Esophagus squamous epithelium (tissue), 5 donors: ENCODE measurements at places on chromosomes 2 and 18. TPM values are rescaled to one million over a fixed set of nuclear protein-coding genes. Genes with fewer than 3 reads are reported as not detected.

DNA sequence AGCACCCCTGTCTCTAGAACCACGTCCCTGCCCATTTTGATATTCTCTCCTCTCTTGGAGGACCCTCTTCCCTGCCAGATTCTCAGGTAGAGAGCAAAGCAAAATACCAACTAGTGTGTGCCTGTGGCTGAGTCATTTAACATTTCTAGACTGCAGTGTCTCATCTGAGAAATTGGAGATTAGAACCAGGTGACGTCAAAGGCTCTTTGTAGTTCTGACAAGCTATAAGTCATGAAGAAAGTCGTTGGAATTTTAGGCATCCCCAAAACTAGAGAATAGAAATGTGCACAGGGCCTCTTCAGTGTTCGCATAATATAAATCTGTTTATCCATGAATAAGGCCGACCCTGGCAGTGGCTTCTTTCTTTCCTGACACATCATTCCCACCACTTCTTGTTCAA, 74.4 kb upstream of the TANC1 start:
- no peak for DNase-seq

Gene SNX17
- 65.4 TPM for total RNA-seq

DNA sequence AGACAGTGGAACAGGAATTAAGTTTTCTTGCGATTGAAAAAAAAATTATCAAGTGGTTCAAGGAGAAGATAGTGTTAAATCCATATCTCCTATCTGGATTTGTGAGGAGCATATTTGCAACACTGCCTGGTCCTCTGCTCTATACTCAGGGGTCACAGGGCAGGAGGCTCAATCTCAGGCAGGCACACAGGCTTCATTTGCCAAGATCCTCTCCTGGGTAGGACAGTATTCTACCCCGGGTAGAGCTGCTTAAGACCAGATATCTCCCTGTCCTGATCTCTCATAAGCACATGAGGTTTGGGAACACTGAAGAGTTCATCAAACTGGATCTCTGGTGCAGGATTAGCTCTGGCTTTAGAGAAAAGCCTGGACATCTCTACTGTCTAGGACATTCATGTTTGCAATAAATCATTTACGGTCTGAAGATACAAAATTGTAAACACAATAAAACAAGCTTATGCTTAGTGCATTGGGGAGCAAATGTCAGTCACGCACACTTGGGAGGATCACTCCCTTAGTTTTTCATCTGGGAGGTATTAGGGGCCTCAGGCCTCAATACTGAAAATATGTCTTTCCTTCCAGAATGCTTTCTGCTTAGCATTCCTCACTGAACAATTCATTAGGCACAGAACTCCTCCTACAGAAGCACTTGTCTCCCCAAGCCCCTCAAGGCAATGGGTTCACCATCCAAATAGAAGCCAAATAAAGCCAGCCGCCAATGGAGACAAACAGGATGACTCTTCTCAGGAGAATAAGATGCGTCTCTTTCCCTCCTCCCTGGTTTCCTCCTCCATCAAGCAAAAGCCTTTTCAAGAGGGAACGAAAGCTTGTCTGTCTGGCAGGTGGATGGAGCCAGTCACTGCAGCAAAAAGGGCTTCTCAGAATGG, 34.1 kb upstream of the LCLAT1 start:
- no peak for DNase-seq

DNA sequence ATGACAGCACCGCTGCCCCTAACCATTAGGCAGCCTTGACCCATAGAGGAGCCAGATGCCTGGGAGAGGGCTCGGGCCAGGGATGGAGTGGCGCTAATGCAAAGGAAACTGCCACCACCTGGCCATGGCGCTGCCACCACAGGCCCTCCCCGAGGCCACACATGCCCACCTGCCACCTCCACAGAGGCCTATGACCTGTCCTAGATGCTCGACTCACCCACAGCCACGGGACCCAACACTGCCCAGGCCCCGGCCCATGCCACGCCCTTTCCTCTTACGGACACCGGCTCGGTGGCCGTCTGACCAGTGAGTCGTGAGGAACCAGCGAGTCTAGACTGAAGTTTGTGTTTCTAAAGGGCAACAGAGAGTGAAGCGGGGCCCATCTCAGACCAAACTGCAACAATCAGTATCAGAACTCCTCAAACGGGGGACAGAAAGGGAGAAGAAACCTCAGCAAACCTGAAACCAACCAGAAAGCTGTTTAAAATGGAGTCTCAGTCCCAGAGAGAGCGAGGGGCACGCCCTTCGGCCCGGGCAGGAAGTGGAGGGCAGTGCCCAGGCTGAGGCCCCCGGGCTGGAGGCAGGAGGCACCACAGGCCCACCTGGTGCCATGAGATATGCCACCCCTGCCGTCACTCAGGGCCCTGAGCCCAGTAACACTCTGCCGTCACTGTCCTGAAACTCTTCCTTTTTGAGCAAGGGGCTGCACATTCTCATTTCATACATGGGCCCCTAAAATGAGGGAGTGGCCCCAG, 711 bp downstream of the GPR17 start:
- DNase-seq = no peak

- DNase-seq = no peak
These were observed 21.4 kb upstream of the EML4 start for GRCh38 chr2:42147641-42148274.
